Stimulated activated naive CD8-positive, alpha-beta T cell treated with anti-CD3 and anti-CD28 coated beads, Interleukin-15, amount 100 ng/mL, for 72 hours (primary cell): ENCODE measurements at places on chromosomes 7 and 10.

DNA sequence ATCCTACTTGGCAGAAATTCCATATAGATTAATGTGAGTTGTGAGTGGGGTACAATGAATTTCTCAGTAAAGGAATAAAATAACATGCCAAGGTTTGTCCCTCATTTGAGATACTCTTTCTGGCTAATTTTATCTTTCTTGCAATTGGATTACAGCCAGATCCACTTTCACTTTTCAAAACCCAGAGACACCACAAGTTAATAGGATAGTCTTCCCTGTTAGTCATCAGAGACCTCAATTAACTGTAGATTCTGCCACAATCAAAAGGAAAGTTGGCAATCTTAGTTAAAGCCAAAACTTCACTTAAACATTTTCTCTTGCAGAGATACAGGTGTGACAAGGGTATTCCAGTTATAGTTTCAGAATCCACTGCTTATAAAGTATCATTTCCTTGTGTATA, 91.4 kb upstream of the PHYHIPL start:
- DNase-seq, result no peak

DNA sequence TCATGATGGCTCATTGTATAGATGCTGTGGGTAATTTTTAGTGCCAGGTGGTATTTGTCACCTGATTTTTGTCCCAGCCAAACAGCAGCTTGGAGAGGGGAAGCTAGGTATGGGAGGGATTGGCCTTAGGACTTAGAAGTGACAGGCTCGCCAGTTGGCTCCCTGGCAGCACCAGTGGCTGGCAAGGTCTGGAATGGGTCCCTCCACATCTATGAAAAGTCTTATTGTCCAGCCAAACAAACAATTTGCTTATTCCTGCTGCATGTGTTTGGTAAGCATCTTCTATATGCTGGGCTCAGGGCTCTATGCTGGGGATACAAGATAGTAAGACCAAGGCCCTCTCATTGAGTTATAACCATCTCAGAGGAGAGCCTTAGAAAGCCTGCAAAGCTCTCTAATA, 42.5 kb downstream of the SORCS3 start:
- no peak for DNase-seq

- DNase-seq, result no peak
These were observed 56.2 kb downstream of the PARP12 start for GRCh38 chr7:140006600-140006999.

GRCh38 chr10:93458821-93459257, 23.3 kb downstream of the MYOF start:
- no peak for DNase-seq

DNA sequence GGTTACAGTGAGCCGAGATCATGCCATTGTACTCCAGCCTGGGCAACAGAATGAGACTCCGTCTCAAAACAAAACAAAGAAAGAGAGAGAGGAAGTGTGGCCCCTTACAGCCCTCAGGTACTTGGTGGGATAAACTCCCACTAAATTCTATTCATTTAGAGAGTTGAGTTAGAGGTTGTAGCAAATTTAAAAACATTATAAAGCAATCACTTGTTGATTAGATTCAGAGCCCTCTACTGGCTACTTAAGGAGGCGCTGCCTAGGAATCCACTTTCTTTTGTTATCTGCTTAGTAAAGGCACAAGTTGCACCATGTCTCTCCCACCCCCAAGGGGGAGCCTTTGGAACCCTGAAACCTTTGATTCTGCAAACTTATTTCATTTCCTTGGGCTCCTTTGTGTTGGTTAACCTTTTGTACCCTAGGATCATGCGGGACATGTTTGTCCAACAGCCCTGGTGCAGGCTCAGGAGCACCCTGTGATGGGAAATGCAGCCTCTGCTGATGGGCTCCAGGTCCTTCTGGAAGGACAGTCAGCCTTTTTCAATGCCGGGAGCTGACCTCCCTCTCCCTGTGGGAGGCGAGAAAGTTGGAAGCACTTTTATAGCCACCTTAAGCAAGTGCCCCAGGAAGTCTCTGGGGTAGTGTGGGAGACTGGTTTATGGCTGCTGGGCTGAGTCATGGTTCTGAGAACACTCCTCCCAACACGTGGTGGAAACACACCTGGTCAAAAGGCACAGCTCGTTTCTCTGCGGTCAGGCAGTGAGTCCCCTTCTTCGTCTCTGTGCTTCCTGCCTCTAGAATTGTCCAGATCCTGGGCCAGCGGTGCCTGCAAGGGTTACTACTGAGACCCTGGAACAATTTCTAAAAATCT, 2.3 kb downstream of the HKDC1 start:
- peak; percentile 64 for DNase-seq
